Right ventricle myocardium inferior (tissue), 1 donor: ENCODE measurements at places on chromosomes 4 and X. TPM values are rescaled to one million over a fixed set of nuclear protein-coding genes. Genes with fewer than 3 reads are reported as not detected.

DNA sequence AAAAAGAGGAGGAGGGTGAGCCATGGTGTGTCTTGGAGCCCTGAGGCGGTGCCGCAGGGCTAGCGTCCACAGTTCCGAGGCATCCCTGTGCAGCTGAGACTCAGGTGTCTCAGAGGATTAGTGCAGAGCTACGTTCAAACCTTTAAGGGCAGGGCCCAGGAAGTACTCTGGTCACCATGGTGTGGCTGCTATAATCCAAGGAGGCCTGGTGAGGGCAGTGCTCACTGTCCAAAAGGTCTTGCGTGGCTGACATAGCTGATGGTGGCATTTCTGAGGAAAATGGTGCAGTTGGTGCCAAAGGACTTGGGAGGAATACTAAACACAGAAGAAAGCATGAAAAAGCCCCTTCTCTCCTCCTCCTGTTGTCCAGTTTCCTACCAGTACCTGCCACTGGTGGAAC lies 146.9 kb downstream of the DCHS2 start:
- no peak for DNase-seq

- no peak for DNase-seq
Observed at GRCh38 chrX:70439016-70439415, 5.6 kb upstream of the DLG3 start.

The CEP135 gene
- 2.4 TPM for total RNA-seq

The CXCL5 gene
- 0.08 TPM for total RNA-seq

DNA sequence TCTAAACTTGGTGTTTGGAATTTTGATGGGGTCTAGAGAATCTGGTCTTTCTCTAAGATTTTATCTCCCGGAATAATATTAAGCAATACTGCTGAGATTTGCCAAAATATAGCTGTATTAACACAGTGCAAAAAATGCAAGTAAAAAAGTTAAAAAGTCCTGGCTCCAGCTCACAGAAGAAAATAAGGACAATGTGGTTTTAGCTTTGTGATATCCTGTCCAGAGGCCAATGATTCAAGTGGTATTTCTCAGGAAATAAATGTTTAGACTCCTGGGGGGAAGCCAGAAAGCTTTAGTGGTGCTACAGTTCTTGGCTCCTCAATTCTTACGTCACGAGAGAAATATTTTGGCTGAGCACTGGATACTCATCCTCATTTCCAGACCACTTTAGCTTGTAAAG lies 40.9 kb upstream of the IL13RA2 start:
- no peak for DNase-seq

DNA sequence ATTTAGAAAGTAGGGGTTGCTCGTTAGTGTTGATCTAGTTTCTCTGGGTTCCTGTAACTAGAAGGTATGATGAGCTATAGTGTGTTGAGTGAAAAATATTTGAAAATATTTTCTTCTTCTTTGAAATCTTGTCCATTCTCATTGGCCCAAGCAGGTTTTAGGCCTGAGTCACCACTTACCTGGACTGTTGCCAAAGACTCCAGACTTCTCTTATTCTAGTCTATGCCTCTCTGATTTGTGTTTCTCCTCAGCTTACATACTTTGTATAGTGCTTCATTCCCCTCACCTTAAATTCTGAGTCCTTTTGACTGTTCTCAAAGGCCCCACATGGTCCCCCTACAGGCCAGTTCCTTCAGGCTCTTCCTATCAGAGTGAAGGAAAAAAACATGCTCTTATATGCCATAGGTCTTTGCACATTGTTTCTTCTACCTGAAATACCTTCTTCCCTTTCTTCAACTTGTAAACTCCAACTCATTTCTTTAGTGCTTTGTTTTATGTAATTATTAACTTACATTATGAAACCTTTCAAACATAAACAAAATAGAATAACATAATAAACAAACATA lies 258.2 kb downstream of the PPP1R2C start:
- no peak for DNase-seq

The TLR2 gene
- total RNA-seq = 4.4 TPM

The RNF212 gene
- total RNA-seq = 1.7 TPM

The CYTL1 gene
- total RNA-seq = 0.81 TPM

DNA sequence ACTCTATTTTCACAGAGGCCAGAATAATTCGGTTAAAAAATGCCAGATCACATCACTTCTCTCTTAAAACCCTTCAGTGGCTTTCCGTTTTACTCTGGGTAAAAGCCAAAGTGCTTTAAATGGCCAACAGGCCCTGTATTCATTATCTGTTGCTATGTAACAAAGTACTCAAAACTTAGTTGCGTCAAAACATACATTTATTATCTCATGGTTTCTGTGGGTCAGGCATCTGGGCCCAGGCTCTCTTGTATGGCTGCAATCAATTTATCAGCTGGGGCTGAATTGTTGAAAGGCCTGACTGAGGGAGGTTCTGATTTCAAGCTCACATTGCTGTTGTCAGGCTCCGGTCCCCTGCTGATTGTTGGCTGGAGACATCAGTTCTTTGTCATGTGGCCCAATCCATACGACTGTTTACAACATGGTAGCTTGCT lies 72.7 kb upstream of the H2AZ1 start:
- no peak for DNase-seq

- no peak for DNase-seq
Observed at GRCh38 chr4:90025248-90025647, 101.9 kb upstream of the CCSER1 start.

DNA sequence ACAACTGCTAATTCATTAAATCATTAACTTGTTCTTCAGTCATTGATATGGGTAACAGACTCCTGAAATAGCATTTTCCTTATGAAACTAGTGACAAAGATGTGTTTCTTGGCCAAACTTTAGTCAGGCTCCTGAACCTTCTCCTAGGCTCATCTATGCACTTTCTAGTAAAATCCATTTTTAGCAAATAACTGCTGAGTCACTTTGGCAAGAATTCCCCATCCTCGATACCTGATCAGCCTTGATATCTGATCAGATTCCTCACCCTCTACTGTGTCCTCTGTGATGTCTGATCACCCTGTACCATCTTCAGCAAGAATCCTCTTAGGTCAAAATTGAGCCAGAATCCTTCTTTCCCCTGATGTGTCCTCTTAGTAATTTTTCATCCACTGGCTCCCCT lies 161.2 kb upstream of the TAPT1 start:
- no peak for DNase-seq
